ENCODE measurements at places on chromosomes 16 and 17.

DNA sequence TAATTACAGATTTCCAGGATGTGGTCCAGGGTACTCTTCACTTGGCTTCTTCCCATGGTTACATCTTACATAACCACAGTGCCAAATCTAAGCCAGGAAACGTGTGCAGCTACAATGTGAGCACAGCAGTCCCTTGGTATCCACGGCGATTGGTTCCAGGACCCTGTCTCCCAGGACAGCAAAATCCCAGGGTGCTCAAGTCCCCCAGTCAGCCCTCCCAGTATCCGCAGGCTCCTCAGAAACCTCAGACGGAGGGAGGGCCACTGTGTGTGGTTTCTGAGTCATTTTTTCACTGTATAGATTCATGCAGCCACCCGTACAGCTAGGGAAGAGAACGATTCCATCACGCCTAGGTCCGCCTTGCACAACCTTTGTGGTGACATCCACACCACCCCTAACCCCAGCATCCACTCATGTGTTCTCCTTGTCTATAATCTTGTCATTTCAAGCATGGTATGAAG is 11.1 kb upstream of the ATP2C2 start:
- DNase-seq: no peak

- DNase-seq: no peak
Observed at GRCh38 chr17:50559674-50560184, 786 bp upstream of the CACNA1G start.

GRCh38 chr17:76735006-76735405 is 2.1 kb downstream of the SRSF2 start:
- DNase-seq: no peak

GRCh38 chr17:79830303-79830702 is 8.9 kb downstream of the CBX4 start:
- no peak for DNase-seq

DNA sequence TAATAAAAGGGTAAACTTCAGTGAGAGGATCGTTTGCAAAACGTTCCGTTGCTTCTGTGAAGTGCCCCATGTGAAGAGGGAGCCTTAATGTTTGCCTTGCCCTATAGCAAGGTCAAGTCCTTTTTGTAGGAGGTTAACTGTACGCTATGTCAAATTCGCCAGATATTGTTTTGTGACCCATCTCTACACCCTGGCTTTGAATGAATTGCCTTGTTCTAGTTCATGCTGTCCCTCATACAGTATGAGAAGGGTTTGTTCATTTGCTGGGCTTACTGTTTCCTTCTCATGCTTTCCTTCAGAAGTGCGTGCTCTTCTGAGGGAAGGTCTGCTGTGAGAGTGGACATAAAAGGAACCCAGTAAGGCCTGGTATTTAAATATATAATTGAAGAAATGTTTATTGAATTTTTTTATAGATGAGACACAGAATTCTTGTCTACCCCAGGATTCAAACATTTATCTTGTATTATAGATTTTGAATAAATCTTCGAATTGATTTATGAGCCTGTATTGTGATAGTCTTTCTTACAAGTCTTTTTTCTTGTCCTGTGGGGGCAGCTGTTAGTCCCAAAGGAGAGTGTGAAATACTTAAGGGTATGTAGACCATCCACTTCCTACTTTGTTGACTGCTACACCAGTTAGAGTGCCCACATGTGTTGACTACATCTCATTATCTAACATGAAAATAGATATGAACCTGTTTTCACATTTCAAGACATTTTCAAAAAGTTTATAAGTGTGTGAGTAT is 1.7 kb downstream of the MAP3K3 start:
- no peak for DNase-seq

DNA sequence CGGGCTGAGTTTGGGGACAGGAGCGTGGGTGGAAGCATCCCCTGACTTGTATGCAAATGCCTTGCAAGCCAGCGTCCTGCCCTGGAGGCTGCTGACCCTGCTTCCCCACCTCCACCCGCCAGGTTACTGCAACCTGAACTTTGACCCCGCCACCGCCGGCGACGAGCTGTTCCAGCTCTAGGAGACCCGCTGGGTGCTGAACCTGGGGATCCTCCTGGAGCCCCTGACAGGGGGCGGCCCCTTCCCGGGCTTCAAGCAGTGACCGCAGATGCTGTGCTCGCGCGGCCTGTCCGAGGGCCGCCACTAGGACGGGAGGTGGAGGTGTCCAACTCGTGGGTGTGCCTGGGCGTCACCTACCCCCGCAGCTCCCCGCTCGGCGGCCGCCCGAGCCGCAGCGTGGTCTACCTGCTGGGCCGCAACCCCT is 10.7 kb upstream of the SLC16A5 start:
- DNase-seq: no peak

DNA sequence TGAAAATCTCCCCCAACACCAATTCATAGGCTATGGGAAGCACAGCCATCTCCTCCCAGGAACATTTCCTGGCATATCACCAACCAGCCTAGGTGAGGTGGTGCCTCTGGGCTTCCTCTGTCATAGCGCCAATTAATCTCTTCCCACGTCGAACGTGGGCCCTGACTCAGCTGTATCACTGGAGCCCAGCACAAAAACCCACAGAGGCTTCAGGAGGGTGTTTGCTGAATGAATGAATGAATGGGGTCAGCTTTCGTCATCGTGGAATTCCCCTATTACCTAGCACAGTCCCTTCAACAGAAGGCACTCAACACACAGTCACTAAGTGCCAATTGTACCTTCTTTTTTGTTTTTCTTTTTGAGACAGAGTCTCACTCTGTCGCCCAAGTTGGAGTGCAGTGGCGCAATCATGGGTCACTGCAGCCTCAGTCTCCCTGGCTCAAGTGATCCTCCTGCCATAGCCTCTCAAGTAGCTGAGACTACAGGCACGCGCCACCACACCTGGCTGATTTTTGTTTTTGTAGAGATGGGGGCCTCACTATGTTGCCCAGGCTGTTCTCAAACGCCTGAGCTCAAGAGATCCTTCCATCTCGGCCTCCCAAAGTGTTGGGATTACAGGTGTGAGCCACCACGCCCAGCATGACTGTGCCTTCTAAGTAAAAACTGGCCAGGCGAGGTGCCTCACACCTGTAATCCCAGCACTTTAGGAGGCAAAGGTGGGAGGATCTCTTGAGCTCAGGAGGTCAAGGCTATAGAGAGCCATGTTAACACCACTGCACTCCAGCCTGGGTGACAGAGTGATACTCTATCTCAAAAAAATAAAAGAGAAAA is 4.1 kb downstream of the ZNF688 start:
- DNase-seq: no peak

DNA sequence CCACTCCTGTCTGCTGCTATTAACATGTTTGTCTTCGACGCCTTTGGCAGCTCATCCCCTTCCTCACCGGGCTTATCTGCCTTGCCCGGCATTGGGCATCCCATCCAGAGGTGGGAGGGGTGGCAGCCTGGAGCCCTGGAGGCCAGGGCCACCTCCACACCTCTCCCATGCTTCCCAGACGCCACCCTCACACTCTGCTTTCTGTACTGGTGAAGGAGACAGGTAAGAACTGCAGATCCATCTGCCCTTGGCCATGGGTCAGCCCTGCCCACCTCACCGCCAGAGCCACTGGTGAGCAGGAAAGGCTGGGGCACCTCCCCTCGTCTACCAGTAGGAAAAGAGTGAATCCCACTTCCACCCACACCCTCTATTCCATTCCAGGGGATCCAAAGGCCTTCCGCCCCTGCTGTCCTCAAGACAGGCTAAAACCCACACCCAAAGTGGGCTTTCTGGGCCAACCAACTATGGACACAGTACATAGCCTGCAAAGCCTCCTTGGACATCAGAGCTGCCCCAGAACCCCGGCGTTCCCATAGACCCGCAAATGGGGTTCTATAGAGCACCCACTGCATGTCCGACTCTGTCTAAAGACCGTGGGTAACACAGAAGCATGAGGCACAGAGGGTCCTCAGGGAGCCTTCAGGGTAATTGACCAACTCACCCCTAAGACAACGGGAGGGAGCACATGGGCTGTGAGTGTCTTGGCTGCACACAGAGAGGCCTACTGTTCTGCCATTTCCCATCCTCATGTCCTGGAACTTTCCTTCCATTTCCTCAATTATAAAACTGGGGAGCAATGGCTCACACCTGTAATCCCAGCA is 23.4 kb upstream of the RBFOX3 start:
- no peak for DNase-seq

- peak; percentile 5 for DNase-seq
Observed at GRCh38 chr17:49227436-49228261, 2.9 kb downstream of the PHOSPHO1 start.

DNA sequence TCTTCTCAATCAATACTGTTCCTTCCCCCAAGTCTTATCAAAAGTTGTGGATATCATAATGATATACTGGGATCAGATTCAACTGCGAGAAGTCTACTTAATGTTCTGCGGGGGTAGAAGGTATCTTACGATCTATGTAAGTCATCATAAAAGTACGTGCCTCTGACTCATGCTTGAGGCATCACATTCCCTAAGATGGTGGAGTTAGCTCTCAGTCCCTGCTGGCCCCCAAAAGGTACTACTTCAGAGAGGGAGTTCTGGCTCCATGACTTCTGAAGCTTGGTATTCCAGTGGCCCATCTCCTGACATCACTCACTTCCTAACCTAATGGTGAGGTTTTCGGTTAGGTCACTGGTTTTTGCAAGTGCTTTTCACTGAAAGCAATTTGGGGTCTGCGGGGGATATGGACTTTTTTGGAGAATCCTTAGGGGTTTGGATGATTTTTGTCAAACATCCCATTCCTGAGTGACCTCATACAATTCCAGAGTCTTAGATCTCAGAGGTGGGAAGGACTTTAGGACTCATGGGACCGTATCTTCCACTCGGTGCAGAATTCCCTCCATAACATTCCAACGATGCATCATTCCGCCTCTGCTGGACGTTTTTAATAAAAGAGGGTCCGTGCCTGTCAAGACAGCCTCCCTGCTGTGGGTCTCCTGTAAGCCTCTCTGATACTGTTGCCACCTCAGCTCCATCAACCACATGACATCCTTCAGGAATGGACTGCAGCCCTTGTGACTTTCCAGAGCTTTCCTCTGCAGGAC is 74.3 kb downstream of the DYNLRB2 start:
- DNase-seq: peak; percentile 83

- DNase-seq: no peak
Observed at GRCh38 chr16:30628628-30629540, 18.7 kb upstream of the ZNF689 start.

- DNase-seq: no peak
Observed at GRCh38 chr17:80872501-80873306, 118.9 kb upstream of the CHMP6 start.

- no peak for DNase-seq
Observed at GRCh38 chr17:77327181-77327565, 186.4 kb downstream of the SEC14L1 start.

DNA sequence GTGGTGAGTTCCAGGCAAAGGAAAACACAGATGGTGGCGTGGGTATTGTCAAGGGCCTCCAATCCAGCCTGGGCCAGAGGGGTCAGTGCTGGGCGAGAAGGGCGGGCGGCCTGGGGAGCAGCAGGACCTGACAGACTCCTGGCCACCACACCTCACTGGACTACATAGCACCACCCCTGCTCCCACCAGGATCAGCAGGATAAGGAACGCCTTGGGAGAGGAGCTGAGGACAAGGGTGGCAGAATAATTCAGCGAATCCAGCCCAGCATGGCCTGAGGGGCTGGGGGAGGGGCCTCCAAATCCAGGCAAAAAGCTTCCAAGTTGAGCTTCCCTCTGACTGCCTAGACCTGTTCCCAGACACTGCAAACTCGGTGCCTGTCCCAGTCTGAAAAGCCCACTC is 6.5 kb downstream of the DLX4 start:
- no peak for DNase-seq

DNA sequence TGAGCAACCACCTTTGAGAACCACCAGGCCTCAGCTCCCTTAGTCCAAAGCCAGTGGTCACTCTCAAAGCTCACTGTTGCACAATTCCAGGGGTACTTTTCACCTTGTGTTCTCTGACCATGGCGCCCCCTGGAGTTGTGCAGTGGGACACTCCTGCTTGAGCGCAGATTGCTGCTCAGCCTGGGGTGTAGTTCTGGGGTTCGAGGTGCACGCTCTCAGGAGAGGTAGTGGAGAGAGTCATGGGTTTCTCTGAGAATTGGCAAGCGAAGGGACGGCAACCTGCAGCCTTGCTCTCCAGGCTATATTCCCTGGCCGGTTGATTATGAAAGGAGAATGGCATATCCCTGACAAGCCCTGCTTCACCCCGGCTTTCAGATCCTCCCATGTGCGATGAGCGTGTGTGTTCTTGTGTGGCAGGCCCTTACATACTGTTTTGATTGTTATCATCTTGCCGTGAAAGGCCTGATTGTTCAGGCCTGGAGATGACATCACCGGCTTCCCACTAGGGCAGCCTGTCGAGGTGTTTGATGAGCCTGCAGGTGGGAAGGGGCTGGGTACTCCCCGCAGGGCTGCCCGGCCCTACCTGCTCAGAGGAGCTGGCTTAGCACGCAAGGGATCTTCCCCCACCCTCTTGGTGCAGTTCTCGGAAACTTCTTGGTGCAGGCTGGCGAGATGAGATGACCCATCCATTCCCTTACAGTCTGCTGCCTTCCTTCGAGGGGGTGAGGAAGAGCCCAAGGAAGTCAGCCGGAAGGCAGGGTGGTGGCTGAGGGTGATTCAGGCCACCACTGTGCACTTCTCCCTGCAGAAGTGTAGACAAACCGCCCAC is 431.2 kb downstream of the SLC39A11 start:
- no peak for DNase-seq

DNA sequence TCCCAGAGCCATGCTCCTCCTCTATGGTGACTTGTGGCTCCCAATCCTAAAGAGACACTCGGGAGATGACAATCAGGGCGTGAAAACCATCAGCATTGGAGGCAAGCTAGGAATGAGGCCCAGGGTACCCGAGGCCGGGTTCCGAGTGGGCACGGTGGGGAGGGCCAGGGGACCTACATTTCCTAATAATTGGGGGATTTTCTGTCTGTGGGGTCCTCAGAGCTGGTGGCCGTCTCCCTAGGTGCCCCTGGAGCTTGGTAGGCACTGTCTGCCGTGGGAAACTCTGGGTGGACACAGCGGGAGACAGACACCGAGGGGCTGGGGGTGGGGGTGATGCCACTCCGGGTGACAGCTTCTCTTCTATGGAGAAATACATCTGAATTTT is 312.5 kb upstream of the TNRC6C start:
- no peak for DNase-seq

GRCh38 chr16:31348579-31348978 is 6.4 kb upstream of the ITGAX start:
- no peak for DNase-seq

DNA sequence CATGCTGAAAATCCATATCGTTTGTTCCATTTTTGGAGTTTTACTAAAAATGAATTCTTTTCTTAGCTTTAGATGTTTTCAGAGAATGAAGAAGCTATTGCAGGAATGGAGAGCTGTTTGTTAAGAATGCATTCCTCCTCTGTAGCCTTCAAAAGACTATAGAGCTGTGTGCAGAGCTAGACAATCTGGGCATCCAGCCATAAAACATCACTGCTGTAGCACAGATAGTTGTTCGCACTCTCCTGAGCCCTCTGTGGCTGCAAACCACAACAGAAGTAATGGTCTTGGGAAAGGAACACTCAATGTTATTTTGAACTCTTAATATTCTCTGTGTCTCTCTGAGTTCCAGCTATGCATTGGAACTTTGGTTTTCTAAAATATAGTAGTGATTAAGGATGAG is 4.9 kb downstream of the TNRC6C start:
- peak; percentile 95 for DNase-seq

DNA sequence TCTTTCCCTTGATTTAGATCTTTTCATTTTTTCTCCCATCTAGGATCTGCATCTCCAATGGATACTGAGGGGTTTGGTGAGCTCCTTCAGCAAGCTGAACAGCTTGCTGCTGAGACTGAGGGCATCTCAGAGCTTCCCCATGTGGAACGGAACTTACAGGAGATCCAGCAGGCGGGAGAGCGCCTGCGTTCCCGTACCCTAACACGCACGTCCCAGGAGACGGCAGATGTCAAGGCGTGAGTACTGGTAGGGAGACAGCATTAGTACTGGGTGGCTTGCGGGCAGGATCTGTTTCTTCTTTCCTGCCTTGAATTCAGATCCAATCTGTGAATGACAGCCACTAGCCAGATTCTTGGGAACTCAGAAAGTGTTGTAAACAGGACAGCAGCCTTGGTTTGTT is 18.3 kb downstream of the NUP93 start:
- DNase-seq: no peak
